Activated CD4-positive, alpha-beta T cell treated with anti-CD3 and anti-CD28 coated beads for 24 hours (primary cell): ENCODE measurements at places on chromosomes 3 and 15.

DNA sequence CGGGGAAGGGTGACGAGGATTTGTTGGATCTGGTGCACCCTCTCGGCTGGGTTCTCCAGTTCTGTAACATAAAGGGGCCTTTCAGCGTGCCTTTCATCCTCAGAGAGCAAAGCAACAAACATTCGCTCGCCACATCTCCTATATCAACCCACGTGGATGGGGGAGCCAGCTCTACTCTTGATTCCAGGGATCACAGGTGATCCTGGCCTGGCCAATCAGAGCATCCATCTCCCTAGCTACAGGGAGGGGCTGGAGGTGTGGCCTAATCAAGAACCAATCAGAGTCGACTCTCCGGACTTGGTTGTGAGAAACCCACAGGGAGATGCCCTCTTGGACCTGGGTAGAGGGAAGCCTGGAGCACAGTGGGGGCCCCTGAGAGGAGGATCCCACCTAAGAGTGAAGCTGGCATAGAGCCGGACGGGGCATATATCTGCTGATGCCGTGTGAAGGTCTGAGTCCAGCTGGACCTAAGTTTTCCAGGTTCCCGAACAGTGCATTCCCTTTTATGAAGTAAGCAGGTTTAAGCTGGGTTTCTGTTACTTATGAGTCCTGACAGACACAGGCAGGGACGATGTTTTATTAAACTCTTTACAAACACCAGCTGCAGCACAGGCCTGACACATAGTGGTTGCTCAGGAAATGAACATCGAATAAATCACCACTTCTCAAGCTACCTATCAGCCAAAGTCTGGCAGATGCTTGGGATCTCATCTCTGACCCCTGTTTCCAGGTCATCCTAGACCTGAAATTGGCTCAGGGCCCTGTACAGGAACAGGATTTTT is 50.7 kb upstream of the RAD18 start:
- DNase-seq, result no peak

DNA sequence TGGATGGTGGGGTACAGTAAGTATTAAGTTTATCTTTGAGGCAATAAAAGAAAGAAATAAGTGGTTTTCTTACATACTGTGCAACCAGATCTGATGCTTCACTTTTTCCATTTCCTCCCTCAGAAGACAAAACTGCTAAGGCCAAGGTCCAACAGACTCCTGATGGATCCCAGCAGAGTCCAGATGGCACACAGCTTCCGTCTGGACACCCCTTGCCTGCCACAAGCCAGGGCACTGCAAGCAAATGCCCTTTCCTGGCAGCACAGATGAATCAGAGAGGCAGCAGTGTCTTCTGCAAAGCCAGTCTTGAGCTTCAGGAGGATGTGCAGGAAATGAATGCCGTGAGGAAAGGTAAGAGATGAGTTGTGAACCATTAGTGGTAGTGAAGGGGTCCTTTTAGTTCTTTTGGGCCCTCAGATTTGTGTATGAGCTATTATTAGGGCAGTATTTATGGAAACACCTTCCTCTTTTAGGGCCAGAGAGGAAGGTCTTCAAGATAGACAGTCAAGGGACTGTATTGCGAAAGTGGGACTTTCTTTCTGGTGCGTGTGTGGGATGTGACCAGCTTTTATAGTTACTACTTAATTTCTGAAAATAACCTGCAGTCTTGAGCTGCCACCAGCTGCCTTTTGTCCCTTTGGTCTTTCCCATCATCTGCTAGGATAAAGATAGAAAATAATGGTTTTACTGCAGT is 4.6 kb downstream of the ALAS1 start:
- no peak for DNase-seq

DNA sequence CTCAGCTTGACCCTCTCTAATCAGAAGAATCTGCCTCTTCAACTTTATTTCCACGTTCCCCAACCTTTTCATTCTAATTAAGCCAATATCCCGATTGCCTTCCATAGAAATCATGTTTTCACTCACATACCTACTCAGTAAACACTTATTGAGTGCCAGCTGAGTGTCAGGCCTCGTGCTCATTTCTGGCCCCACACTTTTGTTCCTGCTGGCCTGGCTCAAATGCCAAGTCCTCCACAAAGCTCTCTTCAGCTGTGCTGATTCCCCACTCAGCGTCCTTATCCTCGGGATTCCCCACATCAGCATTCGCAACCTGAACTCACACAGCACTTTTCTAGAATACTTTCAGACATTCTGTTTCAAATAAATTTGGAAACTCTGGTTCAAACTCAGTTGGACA is 68.9 kb downstream of the THBS1 start:
- no peak for DNase-seq

GRCh38 chr3:109184726-109185125 is 48.2 kb downstream of the C3orf85 start:
- DNase-seq, result no peak

- DNase-seq, result no peak
Measured at GRCh38 chr3:31707286-31707685, 174.6 kb downstream of the STT3B start.

GRCh38 chr3:169552533-169552932 is 111.0 kb downstream of the MECOM start:
- no peak for DNase-seq

DNA sequence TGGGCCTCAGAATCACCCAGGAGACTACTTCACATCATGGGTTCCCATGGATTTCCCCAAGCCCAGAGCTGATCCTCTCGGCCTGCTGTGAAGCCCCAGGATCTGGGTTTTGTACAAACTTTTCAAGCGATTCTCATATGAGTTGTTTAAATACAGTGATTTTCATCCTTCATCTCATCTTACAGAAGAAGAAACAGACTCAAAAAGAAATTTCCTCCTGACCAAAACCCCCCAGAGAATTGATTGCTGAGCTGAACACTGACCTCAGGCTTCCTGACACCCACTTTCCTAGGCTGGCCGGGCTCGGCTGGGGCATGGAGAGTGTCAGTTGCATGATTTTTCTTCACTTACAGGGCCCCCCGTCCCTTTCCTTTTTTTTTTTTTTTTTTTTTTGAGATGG is 60.3 kb downstream of the BDH1 start:
- no peak for DNase-seq

DNA sequence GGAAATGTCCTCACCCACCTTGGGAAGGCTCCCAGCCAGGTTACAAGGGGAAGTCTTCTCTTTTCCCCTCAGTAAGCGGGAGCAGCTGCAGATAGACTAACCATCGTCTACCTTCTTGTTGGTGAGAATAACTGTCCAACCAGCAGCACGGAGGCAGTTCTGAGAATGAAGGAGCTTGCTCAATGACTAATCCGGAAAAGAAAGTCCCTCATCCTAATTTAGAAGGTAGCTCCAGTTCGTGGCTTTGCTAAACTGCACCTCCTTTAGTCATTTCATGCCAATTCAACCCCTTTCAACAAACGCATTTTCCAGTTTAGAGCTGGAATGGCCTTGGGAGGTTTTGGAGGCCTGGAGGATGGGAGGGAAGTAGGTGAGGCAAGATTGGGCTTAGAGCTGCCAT is 527.4 kb upstream of the PROK2 start:
- no peak for DNase-seq

DNA sequence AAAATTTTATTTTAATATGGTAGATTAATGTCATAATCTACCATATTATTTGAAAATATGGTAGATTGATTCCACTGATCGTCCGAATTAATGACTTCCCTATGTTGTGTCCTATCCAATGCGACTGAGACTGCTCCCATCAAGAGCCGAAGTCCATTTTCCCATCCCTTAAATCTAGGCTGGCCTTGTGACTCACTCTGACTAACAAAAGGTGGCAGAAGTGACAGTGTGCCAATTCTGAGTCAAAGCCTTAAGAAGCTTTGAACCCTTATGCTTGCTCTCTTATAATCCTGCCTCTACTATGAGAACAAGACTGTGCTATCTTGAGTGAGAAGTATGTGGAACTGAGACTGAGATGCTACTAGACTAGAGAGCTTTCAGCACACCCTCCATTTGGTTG is 387.2 kb downstream of the ROBO1 start:
- no peak for DNase-seq
